Prostate gland (tissue), 2 donors: ENCODE measurements at places on chromosomes 1 and 21.

DNA sequence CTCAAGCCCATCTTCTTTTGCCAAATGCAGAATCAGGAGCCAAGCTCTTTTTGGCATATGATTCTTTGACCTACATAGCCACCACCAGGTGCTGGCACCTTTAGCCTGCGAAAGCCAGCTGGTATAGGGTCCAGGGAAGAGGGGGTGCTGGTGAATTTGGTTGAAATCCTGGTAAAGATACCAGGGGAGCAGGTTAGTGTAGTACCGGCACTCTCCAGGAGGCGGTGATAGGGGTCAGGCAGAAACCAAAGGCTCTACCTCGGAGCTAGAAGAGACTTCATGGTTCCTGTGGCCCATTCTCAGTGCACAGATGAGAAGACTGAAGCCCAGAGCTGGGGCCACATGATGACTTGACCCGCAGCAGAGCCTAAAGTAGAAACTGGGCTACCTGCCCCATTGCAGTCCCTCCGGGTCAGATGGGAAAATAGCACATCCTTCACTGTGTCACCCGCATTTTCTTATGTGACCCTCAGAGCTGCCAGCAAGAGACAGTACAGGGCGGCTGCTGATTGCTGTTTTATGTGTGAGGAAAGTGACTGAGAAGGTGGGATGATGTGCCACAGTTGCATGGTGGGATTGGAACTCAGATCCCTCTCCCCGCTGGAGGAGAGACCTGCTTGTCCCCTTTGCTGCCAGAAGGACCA, 36.0 kb upstream of the IL19 start:
- no peak for DNase-seq

GRCh38 chr1:165580931-165581871, 37.4 kb downstream of the LRRC52 start:
- no peak for DNase-seq

- no peak for DNase-seq
These were observed 53.9 kb upstream of the COG2 start for GRCh38 chr1:230588323-230588746.

DNA sequence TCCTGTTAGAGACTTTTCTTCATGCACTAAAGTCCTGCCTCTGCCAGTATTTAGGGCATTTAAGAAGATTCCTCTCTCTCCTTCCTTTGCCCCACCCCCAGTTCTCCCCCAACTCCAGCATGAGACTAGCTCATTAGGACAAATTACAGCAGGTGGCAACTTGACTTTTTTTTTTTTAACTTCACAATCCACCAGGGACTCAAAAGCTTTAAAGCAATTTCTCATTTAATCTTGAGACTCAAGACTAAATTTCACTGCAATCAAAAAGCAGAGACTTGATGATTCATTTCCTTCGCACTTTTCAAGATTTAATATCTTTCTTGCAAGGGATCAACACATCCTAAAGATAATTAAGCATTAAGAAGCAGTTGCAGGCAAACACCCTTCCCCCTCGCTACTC, 74.9 kb downstream of the WLS start:
- DNase-seq = no peak

GRCh38 chr1:221078260-221078965, 199.2 kb downstream of the HLX start:
- no peak for DNase-seq
